GM12892 (cell line): ENCODE measurements at places on chromosomes 16 and 17.

- no peak for DNase-seq
These were observed 18.0 kb upstream of the PMFBP1 start for GRCh38 chr16:72189865-72190371.

GRCh38 chr16:66647866-66648265 is 43.4 kb downstream of the CMTM3 start:
- no peak for DNase-seq

GRCh38 chr16:65624229-65624628 is 502.4 kb upstream of the CDH11 start:
- DNase-seq: no peak

- no peak for DNase-seq
These were observed 723.8 kb downstream of the CDH11 start for GRCh38 chr16:64397945-64398508.

- no peak for DNase-seq
These were observed 6.4 kb upstream of the RAB40C start for GRCh38 chr16:583470-583814.

GRCh38 chr16:23512168-23512695 is 1.9 kb upstream of the GGA2 start:
- DNase-seq: no peak
